ENCODE measurements at places on chromosomes 1 and 21.

DNA sequence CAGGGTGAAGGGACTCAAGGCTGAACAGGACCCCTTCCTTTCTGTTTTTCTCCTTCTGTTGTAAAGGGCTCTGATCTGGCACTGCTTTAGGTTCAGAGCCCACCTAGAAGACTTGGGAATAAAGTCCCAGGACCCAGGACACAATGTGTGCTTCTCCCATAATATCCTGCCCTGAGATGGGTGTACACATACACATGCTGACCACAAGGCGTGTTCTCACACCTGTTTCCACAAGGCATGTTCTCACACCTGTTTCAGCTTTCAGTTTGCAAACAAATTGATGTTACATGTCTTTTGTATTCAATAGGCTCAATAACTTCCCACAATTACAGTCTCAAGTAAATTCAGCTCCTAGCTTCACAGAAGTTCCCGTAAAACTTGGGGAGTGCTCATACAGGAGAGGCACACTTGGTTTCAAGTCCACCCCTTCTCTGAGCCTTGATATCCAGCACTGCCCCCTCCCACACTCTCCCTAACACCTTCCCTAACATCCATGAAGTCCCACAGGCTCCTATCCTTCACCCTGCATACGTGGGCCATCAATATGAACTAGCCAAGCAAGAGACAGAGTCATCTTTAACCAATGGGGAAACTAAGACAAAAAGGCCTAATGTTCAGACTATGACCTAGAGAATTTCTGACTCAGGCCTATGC lies 41.7 kb downstream of the ERI3 start:
- no peak for DNase-seq

- DNase-seq, result no peak
These were observed 7.3 kb downstream of the TMEM82 start for GRCh38 chr1:15749399-15750291.

DNA sequence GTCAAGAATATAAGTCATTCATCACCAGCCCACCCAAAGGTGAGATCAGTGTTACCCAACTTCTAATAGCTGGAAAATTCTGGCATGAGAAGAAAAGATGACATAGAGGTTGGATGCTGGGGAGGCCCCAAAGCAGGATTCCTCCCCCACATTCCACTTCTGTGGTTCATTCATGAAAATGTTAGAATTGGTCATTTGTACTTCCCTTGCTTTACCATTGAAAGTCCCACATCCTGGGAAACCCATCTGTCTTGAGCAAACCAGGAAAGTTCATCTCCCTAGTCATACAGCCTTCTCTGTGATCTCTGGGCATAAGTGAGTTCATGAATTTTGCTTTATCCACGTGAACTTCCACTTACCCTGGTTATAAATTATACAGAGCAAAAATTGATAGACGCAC lies 66.8 kb downstream of the SERINC2 start:
- DNase-seq, result no peak

DNA sequence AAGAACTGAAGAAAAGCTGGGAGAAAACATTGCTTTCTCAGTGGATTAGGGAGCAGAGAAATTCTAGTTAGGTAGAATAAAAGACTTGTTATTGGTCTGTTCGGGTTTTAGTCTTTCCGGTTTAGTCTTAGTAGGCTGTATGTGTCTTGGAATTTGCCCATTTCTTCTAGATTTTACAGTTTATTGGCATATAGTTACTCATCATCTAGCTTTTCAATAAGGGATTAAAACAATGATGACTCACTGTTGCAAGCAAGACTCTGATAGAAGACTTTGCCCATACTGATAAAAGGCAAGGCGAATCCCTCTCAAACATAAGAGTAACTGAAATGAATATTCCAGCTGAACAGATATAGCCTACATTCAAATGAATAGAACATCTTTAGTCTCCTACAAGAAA lies 62.3 kb downstream of the GPR137B start:
- DNase-seq, result no peak

- DNase-seq, result no peak
These were observed 5.8 kb upstream of the LRRC8D start for GRCh38 chr1:89815040-89815439.

DNA sequence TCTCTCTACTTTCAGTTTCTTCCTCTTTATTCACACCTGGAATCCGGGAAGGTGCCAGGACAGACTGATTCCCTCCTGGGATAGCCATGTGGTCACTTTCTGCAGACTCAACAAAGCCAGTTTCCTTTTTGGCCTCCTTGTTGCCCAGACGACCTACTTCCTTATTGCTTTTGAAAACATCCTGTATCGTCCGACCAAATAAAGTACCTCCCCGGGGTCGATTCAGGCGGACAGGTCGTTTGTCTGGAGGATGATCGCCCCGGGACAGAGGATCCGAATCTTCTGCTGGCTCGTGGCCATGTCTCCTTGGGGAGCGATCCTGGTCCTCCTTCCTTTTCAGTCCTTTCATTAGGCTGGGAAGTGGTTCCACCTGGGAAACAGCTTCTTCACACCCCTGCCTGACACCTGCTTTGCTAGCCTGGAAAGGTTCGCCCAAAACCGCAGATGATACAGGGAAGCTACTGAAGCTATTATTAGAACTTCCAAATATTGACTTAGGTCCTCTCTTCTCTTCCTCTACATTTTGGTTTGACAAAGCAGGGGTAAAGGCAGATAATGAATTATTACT lies 1.2 kb downstream of the MCM3AP start:
- DNase-seq, result no peak

DNA sequence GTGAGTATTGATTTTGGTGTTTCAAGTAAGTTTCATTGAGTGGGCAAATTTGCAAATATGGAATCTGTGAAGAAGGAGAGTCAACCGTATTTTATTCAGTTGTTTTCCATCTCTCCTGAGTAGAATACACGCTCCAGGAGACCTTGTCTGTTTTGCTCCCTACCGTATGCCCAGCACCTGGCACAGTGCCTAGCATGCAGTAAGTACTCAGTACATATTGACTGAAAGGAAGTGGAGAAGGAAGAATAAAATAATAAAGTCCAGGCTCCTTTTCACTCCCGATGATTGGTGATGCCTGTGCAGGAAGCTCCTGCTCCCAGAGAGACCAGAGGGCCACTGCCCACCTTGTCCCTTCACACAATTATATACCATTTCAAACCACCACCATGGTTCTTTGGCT lies 59.4 kb upstream of the NEK2 start:
- DNase-seq, result no peak

DNA sequence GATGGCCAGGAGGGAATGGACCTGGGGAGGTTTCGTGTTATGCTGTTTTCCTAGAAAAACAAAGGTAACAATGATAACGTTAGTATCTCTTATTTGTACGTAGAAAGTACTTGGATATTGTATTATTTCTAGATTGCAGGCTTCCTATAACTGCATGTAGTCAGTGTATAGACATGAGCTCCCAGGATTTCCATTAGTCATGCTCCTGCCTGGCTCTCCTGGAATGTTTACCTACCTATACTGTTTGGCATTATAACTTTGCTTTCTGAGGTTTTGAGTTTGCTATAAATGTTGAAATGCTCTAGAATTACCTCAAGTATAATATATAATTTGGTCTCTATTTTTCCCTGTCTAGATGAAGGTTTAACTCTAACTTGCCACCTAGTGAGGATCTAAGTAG lies 66.1 kb downstream of the TTC3 start:
- peak; percentile 38 for DNase-seq

- DNase-seq, result no peak
These were observed 1.0 kb downstream of the OR10K2 start for GRCh38 chr1:158425027-158425426.

- no peak for DNase-seq
These were observed 18.1 kb upstream of the PGD start for GRCh38 chr1:10380594-10381275.

DNA sequence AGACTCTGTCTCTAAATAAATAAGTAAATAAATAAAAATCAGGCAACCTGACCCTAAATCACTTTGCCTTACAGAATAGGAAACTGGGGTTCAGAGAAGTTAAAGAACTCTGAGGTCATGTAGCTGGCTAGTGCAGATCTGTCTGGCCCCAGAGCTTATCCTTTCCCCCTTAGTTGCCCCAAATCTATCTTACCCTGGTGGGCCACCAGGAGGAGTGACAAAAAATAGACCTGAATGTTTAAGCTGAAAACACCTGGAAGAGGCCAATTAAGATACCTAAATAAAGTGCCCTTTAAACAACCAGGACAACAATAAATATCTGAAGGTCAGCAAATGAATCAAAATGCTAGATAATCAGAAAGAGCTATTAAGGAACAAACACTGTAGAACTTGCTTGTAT lies 59.7 kb downstream of the TEX35 start:
- DNase-seq, result peak; percentile 4

DNA sequence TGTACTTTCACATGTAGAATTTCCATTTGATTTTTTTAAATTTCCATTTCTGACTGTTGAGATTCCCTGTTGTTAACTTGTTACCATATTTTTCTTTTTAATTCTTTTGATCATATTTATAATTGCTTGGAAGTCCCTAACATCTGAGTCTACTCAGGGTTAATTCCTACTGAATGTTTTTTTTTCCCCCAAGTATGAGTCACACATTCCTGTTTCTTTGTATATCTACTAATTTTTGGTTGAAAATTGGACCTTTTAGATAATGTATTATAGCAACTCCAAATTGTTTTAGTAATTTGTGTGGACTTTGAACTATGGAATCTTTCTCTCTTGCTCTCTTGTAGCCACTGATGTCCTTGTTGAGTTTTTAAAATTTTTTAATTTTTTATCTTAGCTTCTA lies 54.6 kb downstream of the STXBP3 start:
- DNase-seq, result no peak

DNA sequence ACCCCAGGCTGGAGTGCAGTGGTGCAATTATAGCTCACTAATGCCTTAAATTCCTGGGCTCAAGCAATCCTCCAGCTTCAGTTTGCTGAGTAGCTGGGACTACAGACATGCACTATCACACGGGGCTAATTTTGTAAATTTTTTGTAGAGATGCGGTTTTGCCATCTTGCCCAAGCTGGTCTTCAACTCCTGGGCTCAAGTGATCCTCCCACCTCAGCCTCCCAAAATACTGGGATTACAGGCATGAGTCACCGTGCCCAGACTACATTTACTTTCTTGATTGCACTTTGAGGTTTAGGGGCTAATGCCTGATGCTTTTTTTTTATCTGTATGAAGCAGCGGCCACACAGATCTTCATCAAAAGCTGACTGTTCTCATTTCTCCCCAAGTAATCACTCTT lies 124.6 kb downstream of the KIF26B start:
- DNase-seq, result no peak

GRCh38 chr1:27027575-27028250 lies 15.1 kb upstream of the TENT5B start:
- DNase-seq, result no peak

GRCh38 chr1:19480282-19480681 lies 5.1 kb downstream of the CAPZB start:
- DNase-seq, result no peak

All from mesendoderm (in vitro differentiated cells).